ENCODE measurements at places on chromosomes 1 and 21.

DNA sequence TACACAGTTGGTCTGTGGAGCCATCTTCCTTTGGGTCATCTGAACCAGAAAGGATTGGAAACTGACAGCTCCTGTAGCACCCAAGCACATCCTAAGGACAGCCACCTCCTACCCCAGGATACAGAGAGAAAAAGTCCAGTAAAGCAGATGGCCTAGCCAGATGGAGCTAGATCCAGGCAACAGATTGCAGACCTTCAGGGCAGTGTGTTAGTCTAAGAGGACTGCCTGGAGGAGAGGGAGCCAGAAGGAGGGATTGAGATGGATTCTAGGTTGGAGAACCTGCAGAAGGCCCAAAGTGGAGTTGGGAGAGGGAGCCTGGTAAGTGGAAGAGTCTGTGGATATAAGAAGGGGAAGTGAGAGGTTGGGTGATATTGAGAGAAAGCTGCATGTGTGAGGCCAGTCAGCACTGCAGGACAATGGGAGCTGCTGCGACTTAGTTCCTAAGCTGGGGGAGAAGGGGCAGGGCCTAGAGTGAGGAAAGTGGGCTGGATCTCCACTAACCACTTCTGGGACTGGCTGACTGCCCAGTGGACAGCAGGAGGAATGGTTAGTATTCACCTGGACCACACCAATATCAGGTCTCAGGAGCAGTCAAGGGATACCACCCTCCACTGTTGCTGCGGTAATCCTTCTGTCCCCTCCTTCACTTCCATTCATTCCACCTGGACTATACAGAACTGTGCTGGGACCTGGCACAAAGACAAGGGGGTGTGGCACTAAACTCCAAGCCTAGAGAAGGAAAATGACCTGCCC, 13.4 kb downstream of the BCAN start:
- no peak for DNase-seq

GRCh38 chr1:224565186-224565585, 50.9 kb upstream of the CNIH3 start:
- DNase-seq = peak; percentile 94

DNA sequence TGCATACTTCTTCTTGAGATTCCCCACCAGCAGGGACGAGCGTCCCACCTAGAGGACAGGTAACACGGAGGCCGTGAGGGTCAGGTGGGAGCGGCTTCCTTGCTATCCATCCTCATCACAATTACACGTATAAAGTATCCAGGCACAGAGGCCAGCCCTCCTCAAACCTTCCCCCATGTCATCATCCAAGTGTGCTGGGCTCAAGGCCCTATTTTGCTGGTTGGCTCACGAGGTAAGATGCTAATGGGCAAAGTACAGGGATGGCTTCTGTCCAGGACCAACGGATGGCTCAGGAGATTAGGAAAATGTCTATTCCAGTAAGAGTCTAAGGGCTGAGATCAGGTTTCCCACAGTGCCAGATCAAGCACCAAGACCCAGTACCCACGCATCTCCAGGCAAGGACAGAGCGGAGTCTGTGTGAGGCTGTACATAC, 11.5 kb upstream of the A3GALT2 start:
- DNase-seq = no peak

GRCh38 chr1:154386643-154387352, 18.3 kb upstream of the IL6R start:
- DNase-seq = no peak

- no peak for DNase-seq
Measured at GRCh38 chr1:227268943-227269342, 49.3 kb downstream of the CDC42BPA start.

- DNase-seq = no peak
Measured at GRCh38 chr1:179774000-179774399, 30.9 kb downstream of the FAM163A start.

- no peak for DNase-seq
Measured at GRCh38 chr21:43667191-43667904, 8.0 kb downstream of the RRP1B start.

- DNase-seq = no peak
Measured at GRCh38 chr1:14737561-14738094, 139.1 kb downstream of the KAZN start.

All from Kasumi-1 (cell line).